ENCODE measurements at places on chromosomes 7 and 10.

- DNase-seq: no peak
Measured at GRCh38 chr10:11658801-11659368, 47.4 kb upstream of the USP6NL start.

- DNase-seq: no peak
Measured at GRCh38 chr7:123761729-123762128, 12.9 kb upstream of the WASL start.

DNA sequence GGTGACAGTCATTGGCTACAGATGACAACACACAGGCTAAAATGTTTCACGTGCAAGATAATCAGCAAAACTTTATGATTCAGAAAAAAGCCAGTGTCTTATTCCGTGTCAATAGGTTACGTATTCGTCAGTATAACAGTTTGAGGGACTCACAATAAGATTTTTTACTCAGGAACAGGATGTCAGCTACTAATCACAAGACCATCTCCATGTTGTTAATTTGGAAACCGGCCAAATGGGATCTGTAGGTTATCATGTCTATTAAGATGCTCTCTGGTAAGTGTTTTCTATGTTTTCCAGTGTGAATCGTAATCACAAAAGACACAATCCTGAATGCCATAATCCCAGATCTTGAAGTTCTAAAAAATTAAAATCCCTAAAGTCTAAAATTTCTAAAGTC, 197.3 kb downstream of the ETV1 start:
- no peak for DNase-seq

- DNase-seq: no peak
Measured at GRCh38 chr10:34530778-34531177, 284.3 kb downstream of the PARD3 start.

DNA sequence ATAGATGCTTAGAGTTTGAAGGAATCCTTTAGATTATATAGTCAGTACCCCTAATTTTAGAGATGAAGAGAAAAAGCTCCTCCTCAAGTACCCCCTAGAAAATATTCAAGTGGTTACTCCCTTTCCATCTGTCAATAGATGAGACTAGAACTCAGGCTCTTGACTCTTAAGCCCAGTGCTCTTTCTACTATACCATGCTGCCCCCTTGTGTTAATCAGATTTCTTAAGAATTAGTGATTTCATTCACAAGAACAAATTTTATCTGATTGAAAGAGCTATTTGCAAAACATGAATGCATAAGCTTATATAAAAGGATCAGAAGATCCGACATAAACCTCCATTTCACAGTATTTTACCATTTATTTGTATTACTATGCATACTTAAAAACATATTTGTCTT, 179.3 kb downstream of the TFEC start:
- DNase-seq: no peak

GRCh38 chr7:113246738-113247137, 128.4 kb upstream of the SMIM30 start:
- no peak for DNase-seq

DNA sequence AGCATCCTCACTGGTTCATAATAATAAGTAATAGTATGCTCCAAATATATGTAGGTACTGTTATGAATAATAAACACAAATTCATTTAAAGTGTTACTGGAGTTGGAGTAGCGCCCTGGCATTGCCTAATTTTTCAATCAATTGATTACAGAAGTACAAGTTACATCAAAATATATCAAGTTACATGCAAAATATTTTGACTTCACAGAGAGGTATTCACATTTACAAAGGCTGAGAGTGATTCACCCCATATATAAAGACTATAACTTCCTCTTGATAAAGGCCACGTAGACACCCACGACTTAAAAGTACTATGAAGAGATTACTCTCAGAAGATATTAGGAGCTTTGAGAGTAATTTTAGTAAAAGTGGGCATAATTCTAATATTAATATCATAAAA, 13.6 kb upstream of the COL17A1 start:
- no peak for DNase-seq

DNA sequence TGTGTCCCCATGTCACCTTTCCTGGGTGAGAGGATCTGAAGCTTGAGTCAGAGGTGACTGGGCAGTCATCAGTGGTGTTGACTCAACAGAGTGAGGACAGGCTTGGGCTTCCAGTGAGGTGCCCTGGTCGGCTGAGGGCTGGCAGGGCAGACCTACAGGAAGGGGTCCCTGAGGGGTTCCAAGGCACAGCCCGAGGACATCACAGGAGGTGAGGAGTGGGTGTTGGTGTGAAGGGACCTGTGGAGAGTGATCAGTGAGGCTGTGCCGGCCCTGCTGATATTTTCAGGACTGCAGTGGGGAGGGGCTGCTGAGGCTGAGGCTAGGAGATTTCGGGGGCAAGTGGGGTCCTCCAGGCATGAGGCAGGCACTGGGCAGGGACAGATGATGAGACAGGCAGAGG, 545.5 kb downstream of the TCERG1L start:
- no peak for DNase-seq

DNA sequence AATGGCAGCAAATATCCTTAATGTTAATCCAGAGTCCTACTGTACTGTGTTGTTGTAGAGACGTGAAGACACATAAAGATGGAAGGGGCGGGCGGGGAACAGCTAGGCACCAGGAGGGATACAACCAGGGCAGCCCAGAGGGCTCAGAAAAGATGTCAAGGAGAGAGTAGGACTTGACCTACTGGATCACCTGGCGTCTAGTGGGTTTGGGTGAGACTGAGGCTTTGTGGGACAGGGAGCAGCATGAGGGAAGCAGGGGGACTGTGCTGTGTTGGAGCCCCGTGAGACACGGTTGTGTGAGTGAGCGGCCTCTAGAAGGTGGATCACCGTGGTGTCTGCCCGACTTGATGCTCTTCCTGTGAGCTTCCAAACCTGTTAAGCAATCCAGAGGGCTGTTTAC, 68.0 kb downstream of the PTPRE start:
- DNase-seq: no peak

DNA sequence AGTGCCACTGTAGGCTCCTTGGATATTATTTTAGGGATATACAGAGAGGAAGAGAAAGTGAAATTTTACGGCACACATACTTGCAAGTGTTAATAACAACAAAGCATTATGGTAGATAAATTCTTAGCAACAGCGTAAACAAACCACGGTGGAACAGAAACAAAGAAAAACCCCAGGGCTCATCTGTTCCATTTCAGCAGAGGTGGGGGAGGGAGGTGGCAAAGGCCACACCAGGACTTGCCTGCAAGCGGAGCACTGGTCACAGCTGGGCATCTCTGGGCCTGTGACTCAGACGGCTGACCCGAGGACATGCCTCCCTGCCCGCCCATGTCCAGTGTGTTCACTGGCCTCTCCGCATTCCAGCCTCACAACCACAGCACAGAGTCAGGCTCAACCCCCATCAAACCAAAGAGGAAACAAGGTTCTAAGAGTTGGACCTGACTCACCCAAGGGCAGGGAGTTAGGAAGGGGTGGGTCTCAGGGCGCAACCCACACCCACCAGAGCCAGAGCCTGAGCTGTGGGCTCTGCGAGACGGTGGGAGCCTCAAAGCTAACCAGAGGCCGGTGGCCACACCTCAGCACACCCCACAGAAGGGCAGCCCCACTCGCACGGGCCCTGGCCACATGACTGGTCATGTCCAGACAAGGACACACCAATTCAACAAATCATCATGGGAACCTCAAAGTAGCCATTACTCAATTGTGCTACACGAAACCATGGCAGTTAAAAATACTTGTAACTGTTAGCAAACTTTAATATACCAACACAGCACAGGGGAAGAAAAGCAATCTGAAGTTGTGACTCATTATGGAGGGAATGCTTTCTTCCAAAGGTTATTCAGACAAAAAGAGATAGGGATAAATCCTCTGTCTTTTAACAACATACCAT, 10.7 kb downstream of the ESYT2 start:
- no peak for DNase-seq

DNA sequence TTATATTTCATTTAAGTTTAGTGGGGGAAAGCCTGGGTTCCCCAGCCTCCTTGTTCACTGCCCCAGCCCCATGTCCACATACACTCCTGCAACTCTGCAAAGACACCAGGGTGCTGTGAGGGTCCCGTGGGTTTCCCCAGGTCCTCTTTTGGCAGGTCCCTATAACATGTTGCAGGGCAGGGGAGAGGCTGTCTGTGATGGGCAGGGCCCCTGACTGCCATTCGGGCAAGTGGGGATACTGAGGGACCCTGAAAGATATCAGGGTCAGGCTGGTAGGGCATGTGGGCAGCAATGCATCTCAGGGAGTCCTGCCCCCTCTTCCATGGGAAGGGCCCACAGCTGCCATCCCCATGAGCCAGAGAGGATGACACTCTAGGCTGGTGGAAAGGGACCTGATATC, 28.4 kb downstream of the RASGEF1A start:
- DNase-seq: no peak

GRCh38 chr10:132987671-132988571, 45.6 kb upstream of the CFAP46 start:
- no peak for DNase-seq

DNA sequence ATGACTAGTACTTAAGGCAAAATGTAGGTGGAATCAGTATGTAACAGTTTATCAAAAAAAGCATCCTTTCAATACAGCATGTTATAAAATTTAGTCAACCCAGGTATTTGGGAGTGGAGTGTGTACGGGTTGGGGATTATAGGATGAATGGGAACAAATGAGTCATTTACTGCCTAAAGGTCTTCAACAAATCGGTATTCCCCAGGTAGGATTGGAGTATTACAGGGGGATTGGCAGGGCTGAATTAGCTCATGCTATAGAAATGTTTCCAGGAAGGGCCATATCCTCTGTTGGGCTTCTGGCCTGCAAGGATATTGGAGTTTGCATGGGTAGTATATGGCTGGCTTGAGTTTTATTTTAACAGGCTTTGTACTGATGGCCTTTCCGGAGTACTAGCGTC, 723.7 kb downstream of the SORCS1 start:
- no peak for DNase-seq

DNA sequence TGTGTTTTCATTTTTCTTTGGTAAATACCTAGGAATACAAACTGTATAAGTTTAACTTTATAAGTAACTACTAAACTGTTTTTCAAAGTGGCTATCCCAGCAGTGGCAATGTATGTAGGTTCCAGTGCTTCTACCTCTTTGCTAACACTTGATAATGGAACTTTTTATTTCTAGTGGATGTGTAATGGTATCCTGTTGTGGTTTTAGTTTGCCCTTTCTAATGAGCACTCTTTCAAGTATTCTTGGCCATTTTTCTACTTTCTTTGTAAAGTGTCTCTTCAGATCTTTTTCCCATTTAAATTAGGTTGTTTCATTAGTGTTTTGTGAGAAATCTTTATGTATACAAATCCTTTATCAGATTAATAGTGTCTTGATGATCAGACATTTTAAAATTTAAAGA, 4.6 kb downstream of the KIF20B start:
- DNase-seq: no peak

- DNase-seq: no peak
Measured at GRCh38 chr7:6640246-6640721, 3.2 kb downstream of the ZNF316 start.

- no peak for DNase-seq
Measured at GRCh38 chr10:69732147-69732825, 69.4 kb upstream of the COL13A1 start.

- no peak for DNase-seq
Measured at GRCh38 chr10:13891128-13892000, 304.6 kb downstream of the PRPF18 start.

DNA sequence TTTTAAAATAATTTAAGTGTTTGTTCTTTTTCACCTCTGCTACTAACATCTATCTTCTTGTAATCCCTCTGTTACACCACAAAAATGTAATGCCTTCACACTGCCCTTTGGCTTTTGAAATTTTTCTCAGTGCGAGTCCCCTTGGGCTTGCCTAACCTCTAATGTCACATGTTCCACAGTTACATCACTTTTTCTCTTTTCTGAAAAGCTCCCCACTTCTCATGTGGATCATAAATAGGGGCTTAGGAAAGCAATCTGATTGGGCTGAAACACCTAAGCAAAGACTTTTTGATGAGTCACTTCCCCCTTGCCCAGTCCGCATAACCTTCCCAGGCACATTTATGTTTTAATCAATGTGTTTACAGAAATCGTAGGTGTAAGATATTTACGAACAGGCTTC, 288.2 kb downstream of the IPMK start:
- DNase-seq: no peak

DNA sequence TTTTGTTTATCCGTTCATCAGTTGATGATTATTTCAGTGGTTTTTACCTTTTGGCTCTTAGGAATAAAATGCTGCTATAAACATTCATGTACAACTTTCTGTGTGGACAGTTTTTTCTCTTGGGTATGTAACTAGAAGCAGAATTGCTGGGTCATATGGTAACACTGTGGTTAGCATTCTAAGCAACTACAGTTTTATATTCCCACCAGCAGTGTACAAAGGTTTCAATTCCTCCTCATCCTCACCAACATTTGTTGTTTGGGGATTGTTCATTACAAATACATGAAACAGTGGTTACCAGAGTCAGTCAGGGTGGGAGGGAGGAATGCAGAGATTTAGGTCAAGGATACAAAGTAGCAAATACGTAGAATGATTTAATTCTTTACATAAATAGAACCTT, 97.0 kb downstream of the NPSR1 start:
- no peak for DNase-seq

DNA sequence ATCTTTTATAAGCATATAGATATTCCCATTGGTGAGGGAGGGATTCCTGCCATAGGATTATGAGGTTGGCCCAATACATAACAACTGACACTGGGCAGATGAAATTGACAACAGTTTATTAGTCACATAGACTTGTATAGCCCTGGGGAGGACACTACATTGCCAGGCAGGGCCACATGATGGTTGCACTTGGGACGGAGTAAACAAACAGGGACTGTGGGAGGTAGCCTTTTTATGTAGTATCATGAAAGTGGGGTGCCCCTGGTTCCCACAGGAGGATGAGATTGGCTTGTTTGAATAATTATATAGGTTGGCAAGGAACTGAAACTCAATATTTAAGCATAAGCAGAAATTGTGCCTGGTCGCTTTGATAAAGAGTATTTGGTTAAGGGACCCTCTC, 23.5 kb downstream of the TRIM24 start:
- no peak for DNase-seq

- DNase-seq: no peak
Measured at GRCh38 chr10:65846541-65846940, 1079.3 kb upstream of the LRRTM3 start.

DNA sequence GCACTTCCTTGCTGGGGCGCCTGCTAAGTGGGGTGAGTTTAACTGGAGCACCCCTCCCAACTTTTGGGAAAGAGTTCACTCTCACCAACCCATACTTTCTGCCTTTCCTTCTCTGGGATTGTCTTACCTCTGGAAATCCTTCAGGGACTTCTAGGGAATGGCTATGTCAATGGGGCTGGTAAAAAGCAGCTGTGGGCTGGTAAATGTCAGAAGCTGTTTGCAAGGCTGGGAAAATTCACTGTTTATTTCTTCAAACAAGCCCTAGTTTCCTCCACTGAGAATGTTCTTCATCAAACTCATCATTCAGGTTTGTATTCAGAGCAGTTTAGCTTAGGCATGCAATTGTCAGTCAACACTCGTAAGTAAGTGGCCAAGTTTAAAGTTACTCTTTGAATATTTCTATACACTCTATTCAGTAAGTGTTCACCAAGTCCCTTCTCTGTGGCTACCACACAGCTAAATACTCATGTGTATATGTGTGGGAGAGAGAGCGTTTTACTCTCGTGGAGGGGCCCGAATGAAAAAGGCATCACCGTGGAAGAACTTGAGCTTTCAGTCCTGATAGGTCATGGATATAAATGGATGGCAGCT, 654.8 kb downstream of the LRMDA start:
- no peak for DNase-seq

GRCh38 chr10:16458166-16458955, 21.6 kb downstream of the PTER start:
- no peak for DNase-seq

- DNase-seq: no peak
Measured at GRCh38 chr10:51079331-51079730, 5.0 kb downstream of the PRKG1 start.
